ENCODE measurements at places on chromosomes 5 and 9.

GRCh38 chr9:111961575-111961974, 65.0 kb downstream of the UGCG start:
- no peaks in the 10 kb centered on the region for H3K36me3 ChIP-seq
- H3K27ac ChIP-seq = no peak overlapping the region
- no peak overlapping the region for H3K4me3 ChIP-seq
- DNase-seq = no peak

DNA sequence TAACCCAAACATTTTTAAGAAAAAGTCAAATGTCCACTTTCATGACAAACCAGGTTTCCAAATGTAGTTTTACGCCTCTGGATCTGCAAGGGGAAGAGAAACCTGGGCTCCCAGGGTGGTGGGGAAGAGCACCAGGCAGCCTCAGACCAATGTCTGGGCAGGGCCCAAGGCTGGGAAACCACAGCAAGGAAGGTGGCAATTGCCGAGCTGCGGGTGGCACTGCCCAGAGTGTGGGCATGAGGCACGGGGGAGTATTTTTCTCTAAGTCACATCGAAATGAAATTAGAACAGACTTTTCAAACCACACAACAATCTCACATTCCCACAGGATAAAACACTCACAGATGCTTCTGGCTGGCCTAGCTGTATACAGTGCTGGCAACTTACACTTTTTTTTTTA, 32.6 kb upstream of the RASGEF1C start:
- H3K4me3 ChIP-seq = no peak overlapping the region
- DNase-seq = no peak
- no peaks in the 10 kb centered on the region for H3K27me3 ChIP-seq
- peaks cover 64% of the 10 kb centered on the region for H3K36me3 ChIP-seq
- H3K4me1 ChIP-seq = peaks cover 7% of the 10 kb centered on the region
- H3K27ac ChIP-seq = no peak overlapping the region

DNA sequence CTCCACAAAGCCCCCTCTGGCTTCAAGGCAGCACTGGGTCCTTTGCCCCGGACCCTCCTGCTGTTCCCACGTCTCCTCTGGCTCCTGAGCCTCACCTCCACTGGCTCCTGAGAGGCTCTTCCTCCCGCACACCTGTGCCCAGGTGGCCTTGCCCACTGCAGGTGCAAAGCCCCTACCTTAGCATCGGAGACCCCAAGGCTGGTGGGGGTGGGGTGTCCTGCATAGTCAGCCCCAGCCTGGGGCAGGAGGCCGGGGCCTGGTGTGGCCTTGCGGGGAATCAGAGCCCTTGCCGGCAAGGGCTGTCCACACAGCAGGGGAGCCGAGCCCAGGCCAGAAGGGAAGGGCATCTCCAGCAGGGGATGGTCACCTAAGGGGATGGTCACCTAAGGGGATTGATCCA, 41.3 kb upstream of the CEP72 start:
- H3K27me3 ChIP-seq = peaks cover 40% of the 10 kb centered on the region
- H3K36me3 ChIP-seq = peaks cover 11% of the 10 kb centered on the region
- H3K4me1 ChIP-seq = no peaks in the 10 kb centered on the region
- no peak overlapping the region for H3K27ac ChIP-seq

GRCh38 chr5:127608077-127608660, 40.7 kb upstream of the CTXN3 start:
- DNase-seq = no peak
- no peak overlapping the region for H3K27ac ChIP-seq
- H3K4me1 ChIP-seq = no peaks in the 10 kb centered on the region
- no peaks in the 10 kb centered on the region for H3K27me3 ChIP-seq
- H3K4me3 ChIP-seq = no peak overlapping the region
- H3K36me3 ChIP-seq = no peaks in the 10 kb centered on the region

GRCh38 chr9:19371942-19372341, 8.1 kb downstream of the RPS6 start:
- H3K36me3 ChIP-seq = no peaks in the 10 kb centered on the region
- H3K27me3 ChIP-seq = no peaks in the 10 kb centered on the region
- H3K4me3 ChIP-seq = no peak overlapping the region
- DNase-seq = no peak
- H3K27ac ChIP-seq = no peak overlapping the region
- peaks cover 12% of the 10 kb centered on the region for H3K4me1 ChIP-seq

DNA sequence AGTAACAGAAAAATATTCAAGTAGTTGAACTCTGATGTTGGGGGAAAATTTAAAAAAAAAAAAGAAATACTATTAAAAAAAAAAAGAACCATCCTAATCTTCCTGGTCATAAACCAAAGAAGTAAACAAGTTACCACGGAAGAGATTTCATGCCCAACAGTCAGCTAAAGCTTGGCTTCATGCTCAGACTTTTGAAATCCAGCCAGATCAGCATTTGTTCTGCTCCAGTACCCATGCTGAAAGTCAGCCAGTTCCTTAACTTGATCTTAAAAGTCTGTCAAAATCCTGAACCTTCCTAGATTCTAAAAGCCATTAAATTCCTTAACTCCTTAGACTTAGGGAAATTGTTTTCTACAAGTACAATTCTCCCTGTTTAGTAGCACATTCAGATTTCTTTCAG, 908.7 kb upstream of the CDH9 start:
- H3K27ac ChIP-seq = no peak overlapping the region
- no peak overlapping the region for H3K4me3 ChIP-seq
- no peaks in the 10 kb centered on the region for H3K4me1 ChIP-seq

DNA sequence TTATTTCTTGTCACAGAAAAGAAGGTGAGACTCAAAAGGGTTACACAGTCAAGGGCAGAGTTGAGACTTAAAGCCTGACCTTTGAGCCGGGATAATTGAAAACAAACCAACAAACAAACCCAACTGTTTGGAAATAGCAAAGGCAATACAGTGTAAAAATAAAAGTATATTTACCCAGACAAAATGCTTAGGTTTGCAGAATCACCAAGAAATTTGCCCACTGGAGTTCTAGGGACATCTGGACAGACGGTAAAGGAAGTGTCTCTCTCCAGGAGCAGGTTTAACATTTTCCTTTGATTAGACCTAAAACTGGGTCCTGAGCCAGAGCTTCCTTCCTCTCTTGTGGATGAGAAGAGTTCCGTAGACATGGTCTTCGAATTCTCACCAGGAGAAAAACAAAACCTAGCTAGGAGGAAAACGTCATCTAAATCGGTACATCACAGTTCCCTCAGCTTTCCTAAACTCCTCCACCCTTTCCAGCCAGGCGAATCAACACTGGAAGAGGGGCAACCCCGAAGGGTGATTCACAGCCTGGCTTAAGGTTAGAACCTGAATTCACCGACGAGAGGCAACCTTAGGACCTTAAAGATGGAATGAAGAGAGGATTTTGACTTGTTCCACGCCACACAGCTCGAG, 673 bp downstream of the CDC25C start:
- no peak overlapping the region for H3K27ac ChIP-seq
- no peaks in the 10 kb centered on the region for H3K36me3 ChIP-seq
- peaks cover 15% of the 10 kb centered on the region for H3K4me1 ChIP-seq
- H3K4me3 ChIP-seq = peak overlapping the region; percentile 87
- no peak for DNase-seq
- H3K27me3 ChIP-seq = no peaks in the 10 kb centered on the region

GRCh38 chr9:98453589-98454311, 198.3 kb upstream of the TBC1D2 start:
- H3K36me3 ChIP-seq = no peaks in the 10 kb centered on the region
- no peak overlapping the region for H3K27ac ChIP-seq
- peaks cover 20% of the 10 kb centered on the region for H3K27me3 ChIP-seq
- H3K4me1 ChIP-seq = no peaks in the 10 kb centered on the region

DNA sequence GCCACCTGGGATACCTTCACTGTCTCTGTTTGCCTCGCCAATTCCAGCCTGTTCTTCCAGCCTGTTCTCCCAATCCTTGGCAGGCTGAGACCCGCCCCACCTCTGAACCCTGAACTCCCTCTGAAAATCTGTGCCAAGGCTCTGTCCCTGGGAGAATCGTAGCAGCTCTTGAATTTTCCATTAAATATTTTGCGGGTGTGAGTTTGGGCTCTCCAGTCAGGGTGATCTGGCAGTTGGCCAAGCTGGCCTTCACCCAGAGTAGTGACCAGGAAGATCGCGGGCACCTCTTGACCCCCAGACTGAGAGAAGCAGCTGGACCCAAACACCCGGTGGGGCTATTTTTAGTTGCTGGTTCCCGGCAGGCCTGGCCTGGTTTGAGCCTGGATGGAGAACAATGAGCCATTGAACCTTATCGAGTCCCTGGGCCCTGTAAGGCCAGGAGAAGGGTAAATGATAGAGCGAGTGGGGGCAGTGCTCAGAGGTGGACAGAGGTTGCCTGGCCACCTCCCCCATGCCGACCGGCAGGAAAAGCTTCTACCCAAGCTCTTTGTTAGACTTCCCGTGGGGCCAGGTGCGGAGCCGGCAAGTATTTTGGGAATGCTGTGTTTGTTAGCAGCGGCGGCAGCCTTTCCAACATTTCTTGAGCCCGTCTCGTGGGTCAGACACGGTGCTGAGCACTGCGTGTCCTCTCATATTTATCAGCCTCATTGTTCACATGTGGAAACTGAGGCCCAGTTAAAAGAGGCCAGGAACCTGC, 146.2 kb downstream of the RGS3 start:
- no peaks in the 10 kb centered on the region for H3K27me3 ChIP-seq
- no peaks in the 10 kb centered on the region for H3K4me1 ChIP-seq
- H3K27ac ChIP-seq = peak overlapping the region; percentile 58
- DNase-seq = peak; percentile 27
- no peaks in the 10 kb centered on the region for H3K36me3 ChIP-seq

DNA sequence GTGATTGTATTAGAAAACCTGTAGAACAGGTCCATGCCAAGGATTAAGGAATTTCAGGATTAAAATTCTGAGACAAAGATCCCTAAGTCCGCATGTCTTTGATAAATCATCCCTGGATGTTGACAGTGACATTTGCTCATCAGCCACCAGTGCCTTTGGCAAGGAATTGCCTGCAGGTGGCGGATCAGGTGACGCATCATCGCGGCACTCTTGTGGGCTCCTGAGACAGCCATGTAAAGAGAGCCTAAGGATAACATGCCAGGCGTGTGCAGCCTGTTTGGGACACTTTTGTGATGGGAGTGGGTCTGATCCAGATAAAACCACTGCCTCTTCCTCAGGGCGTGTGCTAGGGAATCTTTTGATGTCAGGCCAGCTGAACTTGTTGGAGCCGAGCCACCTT, 40.6 kb downstream of the ADCY2 start:
- H3K4me3 ChIP-seq = no peak overlapping the region
- no peak overlapping the region for H3K27ac ChIP-seq
- no peaks in the 10 kb centered on the region for H3K4me1 ChIP-seq

DNA sequence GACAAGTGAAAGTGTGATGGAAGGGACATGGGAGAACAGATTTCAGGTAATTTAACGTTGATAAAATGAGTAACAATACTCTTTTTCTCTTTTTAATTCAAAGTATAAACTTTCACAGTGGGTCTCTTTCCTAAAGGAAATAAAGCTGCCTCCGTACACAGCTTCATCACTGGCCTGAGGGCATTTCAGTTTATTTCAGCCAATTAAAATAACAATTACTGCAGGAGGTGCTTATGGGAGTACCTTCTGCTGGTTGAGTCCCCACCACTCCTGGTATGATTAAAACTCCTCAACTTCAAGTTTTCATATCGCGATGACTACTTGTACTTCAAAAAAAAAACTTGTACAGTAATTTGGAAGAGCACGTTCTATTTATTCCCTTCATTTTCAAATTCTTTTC, 1845.9 kb downstream of the MAT2B start:
- H3K27ac ChIP-seq = no peak overlapping the region

DNA sequence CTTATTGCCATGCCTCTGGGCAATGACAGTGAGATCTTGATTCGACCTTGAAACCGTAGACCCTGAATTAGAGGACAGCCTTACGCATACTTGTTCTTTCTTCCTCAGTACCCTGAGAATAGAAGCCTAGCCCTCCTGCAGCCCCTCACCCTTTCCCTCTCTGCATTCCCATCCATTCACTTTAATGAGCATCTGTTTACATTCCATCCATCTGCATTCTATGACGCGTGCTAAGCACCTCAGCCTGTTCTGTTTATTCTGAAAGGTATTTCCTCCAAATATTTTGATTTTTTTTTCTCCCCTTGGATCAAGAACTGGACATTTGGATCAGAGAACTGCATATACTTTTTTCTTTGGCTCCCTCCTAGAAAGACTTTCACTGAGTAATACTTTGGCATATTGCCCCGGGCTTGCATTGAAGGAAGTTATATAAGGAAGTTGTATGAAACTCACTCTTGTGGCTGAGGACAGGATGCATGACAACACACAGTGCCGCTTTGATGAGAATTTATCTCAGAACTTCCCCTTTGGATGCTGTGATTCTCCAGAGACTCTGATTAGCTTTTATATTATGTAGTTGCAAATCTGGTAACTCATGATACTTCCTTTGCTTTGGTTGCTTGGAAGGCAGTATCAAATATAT, 15.7 kb downstream of the TMEM8B start:
- H3K4me3 ChIP-seq = no peak overlapping the region
- H3K27ac ChIP-seq = peak overlapping the region; percentile 71
- peak; percentile 35 for DNase-seq
- H3K27me3 ChIP-seq = no peaks in the 10 kb centered on the region
- H3K36me3 ChIP-seq = peaks cover 14% of the 10 kb centered on the region

DNA sequence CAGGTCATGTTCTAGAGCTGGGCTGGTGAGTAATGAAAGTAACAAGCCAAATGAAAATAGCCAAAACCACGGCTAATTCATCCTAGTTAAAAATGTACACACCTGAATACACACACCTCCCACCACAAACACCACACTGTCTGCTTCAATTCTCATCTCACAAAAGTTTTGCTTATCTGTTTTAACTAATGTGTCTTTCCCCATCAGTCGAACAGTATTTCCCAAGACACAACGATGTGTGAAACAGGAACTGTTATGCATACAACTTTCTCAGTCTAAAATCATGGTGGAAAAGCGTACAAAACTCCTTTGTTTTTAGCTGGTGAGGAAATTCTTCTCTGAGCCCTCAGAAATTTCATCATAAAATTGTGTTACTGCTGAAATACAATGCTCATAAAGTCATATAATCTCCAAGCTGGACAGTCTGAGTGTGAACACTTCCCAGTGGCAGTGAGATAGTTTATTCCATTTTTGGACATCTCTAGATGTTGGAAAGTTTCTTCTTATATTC, 242.4 kb downstream of the EFNA5 start:
- no peak for DNase-seq
- H3K27ac ChIP-seq = no peak overlapping the region
- H3K4me3 ChIP-seq = no peak overlapping the region
- no peaks in the 10 kb centered on the region for H3K36me3 ChIP-seq
- no peaks in the 10 kb centered on the region for H3K27me3 ChIP-seq
- no peaks in the 10 kb centered on the region for H3K4me1 ChIP-seq

DNA sequence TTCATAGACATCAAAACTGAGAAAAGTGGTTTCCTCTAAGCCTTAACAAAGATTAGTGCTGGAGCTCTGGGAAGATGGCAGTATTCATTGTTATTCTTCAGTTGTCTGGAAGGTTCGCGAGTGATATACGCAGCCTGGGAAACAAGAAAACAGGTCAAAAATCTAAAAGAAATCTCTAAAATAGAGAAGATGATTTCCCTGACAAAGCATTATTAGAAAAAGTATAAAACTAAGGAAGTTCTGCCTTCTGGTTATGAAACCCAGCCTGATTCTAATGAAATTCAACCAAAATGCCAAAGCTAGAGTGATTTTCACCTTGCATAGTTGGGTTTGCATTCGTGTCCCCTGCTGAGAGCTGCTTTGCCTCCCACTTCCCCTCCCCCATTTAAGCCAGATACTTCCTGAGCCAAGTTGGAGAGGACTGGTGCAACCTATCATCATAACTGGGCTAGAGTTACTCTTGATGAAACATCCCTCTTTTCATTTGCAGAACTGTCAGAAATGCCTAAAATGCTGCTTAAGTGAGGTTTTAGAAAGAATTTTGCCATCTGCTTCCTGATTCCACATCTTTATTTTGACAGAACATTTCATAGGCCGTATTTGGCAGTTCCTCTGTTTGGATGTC, 48.4 kb downstream of the NDFIP1 start:
- H3K27ac ChIP-seq = no peak overlapping the region
- no peaks in the 10 kb centered on the region for H3K36me3 ChIP-seq
- no peaks in the 10 kb centered on the region for H3K27me3 ChIP-seq

All from naive thymus-derived CD8-positive, alpha-beta T cell (primary cell).